ENCODE measurements at places on chromosomes 7 and 10. TPM values are rescaled to one million over a fixed set of nuclear protein-coding genes. Genes with fewer than 3 reads are reported as not detected.
A peak's percentile ranks its signal among the peaks of the same experiment; 100 is the strongest.

DNA sequence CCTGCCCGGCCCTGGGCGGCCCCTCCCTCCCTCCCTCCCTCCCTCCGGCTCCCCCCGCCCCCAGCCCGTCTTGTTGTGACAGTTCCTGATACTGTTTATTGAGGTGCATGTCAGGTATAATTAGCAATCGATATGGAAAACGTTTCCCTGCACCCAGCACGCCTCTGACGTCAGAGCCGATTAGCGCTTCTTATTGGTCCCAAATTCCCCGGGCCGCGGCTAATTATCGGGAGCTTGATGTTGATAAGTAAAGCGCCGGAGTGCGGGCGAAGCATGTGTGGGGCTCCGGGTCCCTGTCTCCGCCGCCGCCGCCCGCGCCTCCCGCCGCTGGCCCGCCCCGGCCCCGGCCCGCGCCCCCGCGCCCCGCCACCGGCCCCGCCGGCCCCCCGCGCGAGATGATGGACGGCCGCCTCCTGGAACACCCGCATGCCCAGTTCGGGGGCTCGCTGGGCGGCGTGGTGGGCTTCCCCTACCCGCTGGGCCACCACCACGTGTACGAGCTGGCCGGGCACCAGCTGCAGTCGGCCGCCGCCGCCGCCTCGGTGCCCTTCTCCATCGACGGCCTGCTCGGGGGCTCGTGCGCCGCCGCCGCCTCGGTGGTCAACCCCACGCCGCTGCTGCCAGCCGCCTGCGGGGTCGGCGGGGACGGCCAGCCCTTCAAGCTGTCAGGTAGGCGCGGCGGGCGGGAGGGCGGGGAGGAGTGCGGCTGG, at the start of gene UNCX:
TSS of gene UNCX (plus strand) at position 250 of the 710 bp plus-strand sequence. CDS start at position 396, 146 bp downstream.
- peaks cover 16% of the 10 kb centered on the region for H3K4me1 ChIP-seq
- no peak within 1 kb of the TSS for H3K27ac ChIP-seq
- no peaks in the 10 kb centered on the region for H3K36me3 ChIP-seq
- no peak within 1 kb of the TSS for H3K4me3 ChIP-seq
- DNase-seq, result no peak

DNA sequence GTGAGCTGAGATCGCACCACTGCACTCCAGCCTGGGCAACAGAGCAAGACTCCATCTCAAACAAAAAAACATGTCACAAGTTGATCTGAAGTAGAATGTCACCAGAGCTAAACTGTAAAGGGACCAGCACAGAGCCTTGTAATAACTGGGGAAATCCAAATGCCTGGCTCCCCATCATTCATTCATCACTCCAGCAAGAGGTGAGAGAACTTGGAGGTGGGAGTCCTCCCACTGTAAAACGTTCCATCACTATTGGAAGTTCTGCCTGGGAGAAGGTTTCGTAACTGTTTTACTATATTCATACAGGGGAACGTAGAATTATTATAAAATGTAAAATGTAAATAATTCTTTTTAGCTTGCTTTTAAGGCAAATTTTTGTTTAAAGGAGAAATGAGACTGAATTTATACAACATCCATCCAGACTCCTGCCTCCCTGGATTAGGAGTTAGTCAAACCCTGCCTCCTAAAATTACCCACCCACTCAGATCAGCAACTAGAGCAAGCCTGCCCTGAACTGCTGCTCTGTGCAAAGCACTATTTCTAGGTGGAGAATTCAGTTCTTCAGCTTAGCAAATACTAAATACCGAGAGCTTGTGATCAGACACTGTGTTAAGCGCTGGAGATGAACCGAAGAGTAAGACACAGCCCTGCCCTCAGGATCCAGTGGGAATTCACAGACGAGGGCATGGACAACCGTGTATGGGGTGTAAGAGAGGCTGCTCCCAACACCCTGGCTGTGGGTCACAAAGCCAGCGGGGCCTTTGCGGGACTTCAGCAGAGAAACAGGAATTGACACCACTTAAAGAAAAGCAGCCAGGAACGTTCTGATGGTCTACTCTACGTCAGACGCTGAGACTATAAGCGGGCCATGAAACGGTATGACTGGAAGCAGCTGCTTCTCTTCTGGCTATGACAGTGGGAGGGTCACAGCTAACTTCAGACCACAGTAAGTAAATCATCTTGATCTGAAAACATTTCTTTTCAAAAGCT, 208.3 kb downstream of the ZMYND11 start:
- H3K27me3 ChIP-seq, result no peaks in the 10 kb centered on the region
- no peak overlapping the region for H3K4me3 ChIP-seq
- no peaks in the 10 kb centered on the region for H3K36me3 ChIP-seq
- no peak overlapping the region for H3K27ac ChIP-seq

- H3K4me1 ChIP-seq, result peaks cover 73% of the 10 kb centered on the region
- peak overlapping the region; percentile 100 for H3K27ac ChIP-seq
- no peaks in the 10 kb centered on the region for H3K27me3 ChIP-seq
- peak overlapping the region; percentile 80 for H3K4me3 ChIP-seq
- no peak for DNase-seq
These were observed 85.4 kb upstream of the PDGFA start for GRCh38 chr7:604884-605531.

DNA sequence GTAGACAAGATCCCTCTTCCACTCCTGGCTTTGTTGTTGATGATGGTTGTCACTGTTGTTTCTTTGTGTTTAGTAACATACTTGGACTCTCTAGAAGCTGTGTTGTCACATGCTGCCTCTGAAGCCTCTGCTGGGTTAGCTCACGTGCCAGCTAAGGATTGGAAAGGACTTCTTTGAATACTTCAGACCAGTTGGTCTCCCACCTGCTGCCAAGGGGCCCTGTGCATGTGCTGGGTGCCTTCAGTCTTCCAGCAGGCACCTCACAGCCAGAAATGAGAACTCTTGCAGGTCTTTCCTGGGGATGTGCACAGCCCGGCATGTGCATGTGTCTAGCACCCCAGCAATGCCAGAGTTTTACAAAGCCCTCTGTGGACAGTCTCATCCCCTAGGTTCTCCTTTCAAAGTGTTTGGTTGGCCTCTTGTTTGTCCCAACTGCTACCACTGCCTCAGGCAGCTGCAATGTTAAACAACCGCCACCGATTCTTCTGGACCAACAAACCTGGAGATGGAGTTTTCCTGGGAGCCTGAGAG, 21.7 kb upstream of the NCAPG2 start:
- no peaks in the 10 kb centered on the region for H3K27me3 ChIP-seq
- no peak overlapping the region for H3K4me3 ChIP-seq
- peaks cover 7% of the 10 kb centered on the region for H3K36me3 ChIP-seq
- H3K27ac ChIP-seq, result no peak overlapping the region
- H3K4me1 ChIP-seq, result peaks cover 4% of the 10 kb centered on the region

GRCh38 chr10:128808921-128809440, 658.1 kb upstream of the MGMT start:
- no peaks in the 10 kb centered on the region for H3K27me3 ChIP-seq
- no peaks in the 10 kb centered on the region for H3K36me3 ChIP-seq
- no peak overlapping the region for H3K4me3 ChIP-seq
- DNase-seq, result no peak

NEUROD6 gene
- total RNA-seq, result not detected

STOX1 gene
- total RNA-seq, result 0.22 TPM

DNA sequence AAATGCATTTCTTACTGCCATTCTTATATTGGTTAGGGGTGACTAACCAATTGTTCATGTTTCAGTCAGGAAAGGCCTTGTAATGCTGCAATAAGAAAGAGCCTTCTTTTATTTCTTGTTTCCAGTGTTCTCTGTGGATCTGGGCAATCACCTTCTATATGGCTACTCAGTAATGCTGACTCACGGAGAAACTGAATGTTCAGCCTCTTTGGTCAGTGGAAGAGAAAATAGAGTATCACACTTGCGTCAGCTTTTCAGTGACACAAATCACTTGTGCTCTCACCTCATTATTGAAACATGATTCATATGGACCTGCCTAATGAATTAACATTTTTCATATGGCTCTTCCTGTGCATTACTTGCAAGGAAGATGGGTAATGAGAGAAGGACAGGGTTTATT, 243.9 kb upstream of the POT1 start:
- H3K27ac ChIP-seq, result no peak overlapping the region
- no peaks in the 10 kb centered on the region for H3K27me3 ChIP-seq
- H3K4me1 ChIP-seq, result no peaks in the 10 kb centered on the region
- H3K36me3 ChIP-seq, result no peaks in the 10 kb centered on the region
- H3K4me3 ChIP-seq, result no peak overlapping the region

GRCh38 chr10:78397786-78398185, 364.1 kb downstream of the RPS24 start:
- H3K27ac ChIP-seq, result no peak overlapping the region
- no peaks in the 10 kb centered on the region for H3K4me1 ChIP-seq
- no peaks in the 10 kb centered on the region for H3K36me3 ChIP-seq
- DNase-seq, result no peak
- no peaks in the 10 kb centered on the region for H3K27me3 ChIP-seq

MYL10 gene
- not detected for total RNA-seq

DNA sequence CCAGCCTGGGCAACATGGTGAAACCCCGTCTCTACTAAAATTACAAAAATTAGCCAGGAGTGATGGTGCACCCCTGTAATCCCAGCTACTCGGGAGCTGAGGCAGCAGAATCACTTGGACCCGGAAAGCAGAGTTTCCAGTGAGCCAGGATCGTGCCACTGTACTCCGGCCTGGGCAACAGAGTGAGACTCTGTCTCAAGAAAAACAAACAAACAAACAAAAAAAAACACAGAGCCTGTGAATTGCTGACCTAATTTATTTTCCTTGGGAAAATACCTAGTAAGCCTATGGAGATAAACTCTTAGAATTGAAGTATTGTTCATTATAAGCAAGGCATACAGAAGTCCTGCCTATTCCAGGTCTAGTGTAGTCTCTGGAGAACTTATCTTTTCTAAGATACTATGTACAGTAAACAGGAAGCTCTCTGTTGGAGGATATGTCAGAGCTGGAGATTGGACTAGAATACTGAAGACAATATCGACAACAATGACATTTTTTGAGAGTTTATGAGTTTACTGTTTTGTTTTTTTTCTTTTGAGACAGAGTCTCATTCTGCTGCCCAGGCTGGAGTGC, 14.9 kb downstream of the GTF2I start:
- no peak overlapping the region for H3K4me3 ChIP-seq

DNA sequence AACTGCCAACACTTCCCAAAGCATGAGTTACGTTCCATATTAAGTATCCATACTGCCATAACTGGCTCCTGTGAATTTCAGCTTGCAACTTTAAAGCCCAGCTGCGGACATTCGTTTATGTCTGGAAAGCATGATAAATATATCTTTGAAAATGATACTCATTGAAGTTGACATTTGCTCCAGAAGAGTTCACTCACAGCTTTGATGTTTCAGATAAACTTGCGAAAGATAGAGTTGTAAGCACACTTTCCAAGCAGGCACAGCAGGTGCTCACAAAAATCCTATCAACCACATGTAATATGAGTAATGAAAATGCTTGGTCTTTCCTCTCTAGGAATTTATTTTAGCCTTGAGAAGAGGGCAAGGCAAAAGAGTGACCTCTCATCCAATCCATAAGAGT, 4.5 kb downstream of the CHCHD3 start:
- H3K4me3 ChIP-seq, result no peak overlapping the region
- peaks cover 35% of the 10 kb centered on the region for H3K36me3 ChIP-seq
- peaks cover 45% of the 10 kb centered on the region for H3K4me1 ChIP-seq
- no peak overlapping the region for H3K27ac ChIP-seq
- no peaks in the 10 kb centered on the region for H3K27me3 ChIP-seq
- DNase-seq, result no peak

SLC35G1 gene
- total RNA-seq, result 2.0 TPM

- peaks cover 2% of the 10 kb centered on the region for H3K36me3 ChIP-seq
- H3K4me3 ChIP-seq, result no peak overlapping the region
These were observed 79.0 kb upstream of the TMEM168 start for GRCh38 chr7:112869111-112869774.

DNA sequence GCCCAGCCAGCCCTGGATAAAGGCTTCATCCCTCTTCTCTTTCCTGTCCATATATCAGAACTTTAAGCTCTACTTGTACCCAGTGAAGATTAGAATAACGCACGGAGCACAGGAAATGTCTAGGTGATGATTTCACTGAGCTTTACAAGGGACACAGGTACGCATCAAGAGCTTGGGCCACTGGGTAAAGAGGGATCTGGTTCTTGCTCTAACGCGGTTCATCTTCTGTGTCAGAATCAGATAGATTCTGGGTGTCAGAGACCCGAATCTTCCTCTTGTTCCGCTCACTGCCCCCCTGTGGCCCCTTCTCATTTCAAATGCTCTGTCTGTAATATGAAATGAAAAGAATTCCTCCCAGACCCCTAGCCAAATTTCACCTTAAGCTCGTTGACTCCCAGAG, 24.7 kb downstream of the IL2RA start:
- peaks cover 94% of the 10 kb centered on the region for H3K36me3 ChIP-seq
- no peaks in the 10 kb centered on the region for H3K27me3 ChIP-seq
- H3K4me1 ChIP-seq, result peaks cover 88% of the 10 kb centered on the region
- peak overlapping the region; percentile 37 for H3K4me3 ChIP-seq

TRIM73 gene
- 4.1 TPM for total RNA-seq

DNA sequence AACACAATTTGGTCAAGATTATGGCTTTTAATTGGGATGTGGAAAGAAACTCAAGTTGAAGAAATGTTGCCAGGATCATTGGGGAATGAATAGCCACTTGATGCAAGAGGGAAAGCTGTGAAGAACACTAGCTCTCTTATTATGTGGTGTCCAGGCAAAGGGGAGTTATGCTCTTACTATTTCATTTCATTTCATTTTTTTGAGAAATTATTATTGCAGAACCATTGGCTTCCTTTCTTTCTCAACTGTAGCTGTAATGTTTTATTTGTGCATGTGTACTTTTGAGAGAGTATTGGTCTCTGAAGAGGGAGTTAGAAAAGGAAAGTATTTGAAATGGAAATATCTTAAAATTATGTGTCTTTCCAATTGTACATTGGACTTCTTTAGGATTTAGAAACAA, 312.6 kb upstream of the BMPER start:
- no peaks in the 10 kb centered on the region for H3K36me3 ChIP-seq
- no peak for DNase-seq
- no peak overlapping the region for H3K27ac ChIP-seq
- no peak overlapping the region for H3K4me3 ChIP-seq

GRCh38 chr7:96337519-96337918, 15.6 kb upstream of the SLC25A13 start:
- DNase-seq, result no peak
- no peak overlapping the region for H3K4me3 ChIP-seq
- no peaks in the 10 kb centered on the region for H3K4me1 ChIP-seq
- H3K27me3 ChIP-seq, result peaks cover 19% of the 10 kb centered on the region
- no peak overlapping the region for H3K27ac ChIP-seq

- H3K27ac ChIP-seq, result no peak overlapping the region
- H3K4me3 ChIP-seq, result no peak overlapping the region
- DNase-seq, result no peak
- H3K27me3 ChIP-seq, result peaks cover 1% of the 10 kb centered on the region
These were observed 8.2 kb upstream of the STARD3NL start for GRCh38 chr7:38169847-38170246.

LLCFC1 gene
- total RNA-seq, result not detected

GRCh38 chr10:83073472-83073871, 1065.8 kb upstream of the GHITM start:
- no peaks in the 10 kb centered on the region for H3K36me3 ChIP-seq
- H3K4me3 ChIP-seq, result no peak overlapping the region
- H3K4me1 ChIP-seq, result no peaks in the 10 kb centered on the region
- H3K27ac ChIP-seq, result no peak overlapping the region

SPDYE9 gene
- not detected for total RNA-seq

Measured in activated CD8-positive, alpha-beta T cell treated with anti-CD3 and anti-CD28 coated beads for 36 hours (primary cell).